ENCODE measurements at places on chromosomes 7 and 10. TPM values are rescaled to one million over a fixed set of nuclear protein-coding genes. Genes with fewer than 3 reads are reported as not detected.

DNA sequence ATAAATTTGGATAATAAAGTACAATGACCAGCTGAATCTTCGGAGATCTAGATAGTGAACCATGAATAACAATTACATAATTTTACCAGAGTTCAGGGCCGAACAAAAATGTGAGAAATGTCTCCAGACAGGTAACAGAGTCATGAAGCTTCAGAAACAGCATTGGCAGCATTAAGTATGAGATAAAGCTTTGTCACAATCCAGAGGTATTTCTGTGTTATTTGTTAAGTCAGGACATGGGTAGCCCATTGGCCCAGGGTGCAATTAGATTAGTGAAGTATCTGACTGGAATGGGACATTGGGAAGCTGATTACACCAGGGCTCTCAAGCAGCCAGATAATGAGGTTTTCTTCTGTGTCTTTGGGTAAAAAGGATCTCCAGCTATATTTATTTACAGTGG is 184.2 kb upstream of the PPP1R3A start:
- H3K4me3 ChIP-seq, result no peak overlapping the region
- no peaks in the 10 kb centered on the region for H3K4me1 ChIP-seq
- no peaks in the 10 kb centered on the region for H3K36me3 ChIP-seq
- no peak for DNase-seq

GRCh38 chr10:101373063-101373462 is 19.1 kb downstream of the BTRC start:
- DNase-seq, result no peak
- H3K27me3 ChIP-seq, result no peaks in the 10 kb centered on the region
- H3K4me3 ChIP-seq, result no peak overlapping the region
- H3K27ac ChIP-seq, result no peak overlapping the region
- peaks cover 14% of the 10 kb centered on the region for H3K36me3 ChIP-seq
- H3K4me1 ChIP-seq, result peaks cover 7% of the 10 kb centered on the region

DNA sequence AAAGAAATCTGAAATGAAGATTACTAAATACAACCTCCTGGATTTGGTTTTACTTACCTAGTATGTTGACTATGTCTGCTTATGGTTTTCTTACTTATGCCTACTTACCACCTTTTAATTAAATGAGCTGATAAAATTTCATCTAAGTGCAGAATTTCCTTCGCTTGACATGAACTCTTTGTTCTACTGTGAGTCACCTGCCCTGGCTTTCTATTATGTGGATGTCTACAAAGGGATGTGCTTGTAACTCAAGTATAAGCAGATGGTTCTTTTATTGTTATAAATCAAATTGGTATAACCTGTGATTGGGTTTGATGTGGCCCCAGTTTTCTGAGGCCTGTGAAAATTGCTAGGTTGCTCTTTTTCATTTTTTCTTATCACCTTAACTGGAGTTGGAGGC is 389.1 kb upstream of the ANKRD30A start:
- DNase-seq, result no peak
- no peak overlapping the region for H3K27ac ChIP-seq
- H3K4me1 ChIP-seq, result no peaks in the 10 kb centered on the region
- H3K27me3 ChIP-seq, result no peaks in the 10 kb centered on the region
- no peak overlapping the region for H3K4me3 ChIP-seq
- no peaks in the 10 kb centered on the region for H3K36me3 ChIP-seq

- peaks cover 27% of the 10 kb centered on the region for H3K27me3 ChIP-seq
- peaks cover 38% of the 10 kb centered on the region for H3K4me1 ChIP-seq
- H3K27ac ChIP-seq, result peak within 1 kb of the TSS; percentile 80
- H3K4me3 ChIP-seq, result peak within 1 kb of the TSS; percentile 66
- DNase-seq, result peak; percentile 55
- no peaks in the 10 kb centered on the region for H3K36me3 ChIP-seq
Measured at GRCh38 chr7:77415823-77416620, at the start of gene GSAP. Gene GSAP, minus strand, starts transcription at chr7:77416349. Its CDS starts 28 bp downstream, at chr7:77416321.

GRCh38 chr10:30818010-30818660 is 188.6 kb upstream of the LYZL2 start:
- no peak for DNase-seq
- no peak overlapping the region for H3K4me3 ChIP-seq
- H3K36me3 ChIP-seq, result no peaks in the 10 kb centered on the region
- H3K27ac ChIP-seq, result no peak overlapping the region
- no peaks in the 10 kb centered on the region for H3K27me3 ChIP-seq

DNA sequence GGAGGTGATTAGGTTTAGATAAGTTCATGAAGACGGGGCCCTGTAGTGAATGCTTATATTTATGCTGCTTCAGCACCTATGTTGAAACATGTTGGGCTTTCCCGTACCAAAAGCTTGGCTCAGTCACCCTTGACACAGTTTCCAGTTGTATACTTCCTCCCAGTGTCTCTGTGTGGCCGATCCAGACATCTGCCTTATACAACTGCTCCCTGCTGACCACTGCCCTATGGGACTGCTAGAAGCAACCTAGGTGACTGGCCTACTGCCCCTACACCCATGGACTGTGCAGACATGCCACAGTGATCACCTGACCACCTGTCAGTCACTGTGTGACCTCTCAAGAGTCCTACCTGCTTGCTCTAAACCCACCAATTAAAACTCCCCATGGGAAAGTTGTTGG is 22.6 kb upstream of the TSPAN13 start:
- H3K4me3 ChIP-seq, result no peak overlapping the region
- no peak overlapping the region for H3K27ac ChIP-seq
- H3K36me3 ChIP-seq, result no peaks in the 10 kb centered on the region
- H3K27me3 ChIP-seq, result no peaks in the 10 kb centered on the region

DNA sequence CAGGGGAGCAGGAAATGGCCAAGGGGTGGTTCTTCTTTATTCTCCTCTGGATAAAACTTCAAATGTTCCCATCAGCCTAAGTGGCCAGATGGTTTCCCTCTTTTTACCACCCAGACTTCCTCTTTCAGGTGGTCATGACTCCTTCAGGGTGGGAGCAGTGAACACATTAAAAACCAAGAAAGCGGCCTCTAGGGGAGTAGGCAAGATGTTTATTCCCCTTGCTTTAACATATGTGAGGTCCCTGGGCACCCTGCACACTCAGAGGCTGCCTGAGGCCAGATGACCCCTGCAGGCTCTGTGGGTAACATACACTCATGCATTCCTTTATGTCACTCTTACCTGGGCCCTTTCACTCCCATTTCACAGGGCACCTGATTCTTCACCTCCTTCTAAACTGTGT is 357.4 kb downstream of the ABCA13 start:
- H3K4me1 ChIP-seq, result no peaks in the 10 kb centered on the region
- no peak overlapping the region for H3K4me3 ChIP-seq
- H3K36me3 ChIP-seq, result no peaks in the 10 kb centered on the region
- H3K27ac ChIP-seq, result no peak overlapping the region
- DNase-seq, result no peak

- no peak overlapping the region for H3K27ac ChIP-seq
- H3K36me3 ChIP-seq, result peaks cover 4% of the 10 kb centered on the region
- H3K4me1 ChIP-seq, result no peaks in the 10 kb centered on the region
- no peak for DNase-seq
- no peak overlapping the region for H3K4me3 ChIP-seq
- no peaks in the 10 kb centered on the region for H3K27me3 ChIP-seq
Measured at GRCh38 chr7:68248973-68249372, 1252.3 kb downstream of the TYW1 start.

GRCh38 chr10:84172467-84173356 is 889 bp upstream of the GPR15LG start:
- no peak overlapping the region for H3K4me3 ChIP-seq
- H3K27ac ChIP-seq, result no peak overlapping the region
- no peaks in the 10 kb centered on the region for H3K36me3 ChIP-seq
- H3K27me3 ChIP-seq, result no peaks in the 10 kb centered on the region
- H3K4me1 ChIP-seq, result no peaks in the 10 kb centered on the region

- no peak overlapping the region for H3K4me3 ChIP-seq
- no peaks in the 10 kb centered on the region for H3K36me3 ChIP-seq
- DNase-seq, result no peak
- no peak overlapping the region for H3K27ac ChIP-seq
Measured at GRCh38 chr7:80393786-80394185, 118.1 kb downstream of the GNAT3 start.

DNA sequence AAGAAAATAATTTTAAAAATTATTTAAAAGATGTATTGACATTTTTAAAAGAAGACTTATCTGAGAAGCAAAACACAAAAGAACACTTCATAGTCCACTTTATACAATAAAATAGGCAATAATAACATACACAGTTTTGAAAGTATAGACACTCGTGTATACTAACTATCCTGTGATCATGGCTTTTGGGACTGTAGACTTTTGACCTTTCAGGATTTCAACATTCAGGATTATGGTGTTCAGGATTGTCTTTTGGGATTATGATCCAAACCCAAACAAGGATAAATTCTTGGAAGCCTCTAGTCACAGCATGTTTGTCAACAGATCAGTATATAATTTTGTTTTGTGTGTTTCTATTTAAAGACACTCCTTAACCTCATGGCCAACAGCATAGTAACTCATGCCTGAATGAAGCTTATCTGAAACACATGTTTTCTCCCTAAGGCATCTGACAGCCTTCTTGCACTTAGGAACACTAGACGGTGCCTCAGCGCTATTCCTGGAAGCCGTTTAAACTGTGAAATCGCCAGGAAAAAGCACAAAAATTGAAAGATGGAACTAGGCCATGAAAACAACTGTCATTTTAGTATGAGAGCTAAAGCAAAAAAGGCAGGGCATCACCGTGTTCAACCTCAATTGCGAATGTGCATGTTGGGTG is 29.9 kb downstream of the GSAP start:
- H3K4me1 ChIP-seq, result peaks cover 13% of the 10 kb centered on the region
- no peak overlapping the region for H3K27ac ChIP-seq
- H3K27me3 ChIP-seq, result no peaks in the 10 kb centered on the region
- no peak for DNase-seq
- H3K4me3 ChIP-seq, result no peak overlapping the region

- no peak overlapping the region for H3K4me3 ChIP-seq
- DNase-seq, result no peak
- H3K27ac ChIP-seq, result no peak overlapping the region
- H3K36me3 ChIP-seq, result no peaks in the 10 kb centered on the region
Measured at GRCh38 chr7:147182874-147183273, 1066.3 kb downstream of the CNTNAP2 start.

DNA sequence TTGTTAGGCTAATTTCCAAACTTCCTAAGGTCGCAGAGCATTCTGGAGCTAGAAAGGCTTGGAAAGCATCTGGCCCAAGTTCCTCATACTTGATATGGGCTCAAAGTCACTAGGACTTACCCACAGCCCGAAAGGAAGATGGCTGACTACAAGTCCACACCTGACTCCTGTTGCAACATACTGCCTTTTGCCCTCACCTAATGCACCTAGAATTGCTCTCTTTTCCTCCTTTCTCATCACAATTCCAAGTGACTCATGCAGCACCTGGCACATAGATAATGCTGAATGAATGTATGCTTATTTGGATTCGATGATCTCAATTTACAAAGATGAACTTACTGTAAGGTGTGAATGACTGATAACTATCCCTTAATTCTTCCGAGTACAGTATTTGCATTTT is 131.5 kb downstream of the SORBS1 start:
- no peaks in the 10 kb centered on the region for H3K36me3 ChIP-seq
- DNase-seq, result no peak
- H3K4me1 ChIP-seq, result no peaks in the 10 kb centered on the region
- no peak overlapping the region for H3K4me3 ChIP-seq
- peaks cover 4% of the 10 kb centered on the region for H3K27me3 ChIP-seq
- H3K27ac ChIP-seq, result no peak overlapping the region

DNA sequence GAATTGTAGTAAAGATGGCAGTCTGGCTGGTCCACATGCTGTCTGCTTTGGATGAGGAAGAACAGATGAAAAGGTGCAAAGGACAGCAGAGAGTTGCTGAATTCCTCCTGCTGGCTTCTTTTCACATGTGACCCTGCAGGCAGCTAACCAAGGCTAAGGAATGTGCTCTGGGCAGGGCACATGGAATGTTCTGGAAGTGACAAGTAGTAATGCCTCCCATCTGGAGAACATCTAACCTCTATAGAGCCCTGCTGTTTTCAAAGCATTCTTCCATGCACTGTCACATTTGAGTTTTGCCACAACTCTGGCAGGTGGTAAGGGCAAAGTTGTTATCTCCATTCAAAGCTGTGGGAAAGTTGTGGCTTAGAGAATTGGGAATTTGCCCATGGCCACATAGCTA is 208.8 kb downstream of the STK31 start:
- H3K36me3 ChIP-seq, result no peaks in the 10 kb centered on the region
- no peaks in the 10 kb centered on the region for H3K4me1 ChIP-seq
- DNase-seq, result no peak
- H3K27ac ChIP-seq, result no peak overlapping the region
- H3K4me3 ChIP-seq, result no peak overlapping the region

- H3K4me1 ChIP-seq, result no peaks in the 10 kb centered on the region
- H3K4me3 ChIP-seq, result no peak overlapping the region
Measured at GRCh38 chr10:123462246-123462645, 203.9 kb upstream of the GPR26 start.

DNA sequence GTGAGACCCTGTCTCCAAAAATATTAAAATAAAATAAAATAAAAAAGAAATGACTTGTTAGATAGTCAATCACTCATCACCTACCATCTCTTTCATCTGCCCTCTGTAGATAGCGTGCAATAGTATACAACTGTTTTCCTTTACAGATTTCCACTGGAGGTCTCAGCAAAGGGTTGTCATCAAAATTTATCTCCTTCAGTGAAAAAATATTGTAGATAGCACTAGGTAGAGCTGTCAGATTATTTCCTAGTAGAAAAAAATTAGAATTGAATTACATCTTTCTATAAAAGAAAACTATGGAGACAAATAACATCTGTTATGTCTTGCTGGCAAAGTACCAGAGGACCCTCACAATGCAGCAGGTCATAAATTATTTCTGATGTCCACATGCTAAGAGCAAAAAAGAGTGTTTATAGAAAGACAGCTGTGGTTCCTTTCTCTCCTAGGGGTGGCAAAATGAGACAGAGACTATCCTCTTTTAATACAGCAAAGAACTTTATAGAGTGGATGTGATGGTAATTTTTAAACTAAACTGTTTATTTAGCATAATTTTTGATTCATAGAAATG is 16.3 kb upstream of the CYP51A1 start:
- DNase-seq, result no peak
- H3K4me3 ChIP-seq, result no peak overlapping the region
- H3K27ac ChIP-seq, result no peak overlapping the region
- no peaks in the 10 kb centered on the region for H3K36me3 ChIP-seq
- no peaks in the 10 kb centered on the region for H3K4me1 ChIP-seq

DNA sequence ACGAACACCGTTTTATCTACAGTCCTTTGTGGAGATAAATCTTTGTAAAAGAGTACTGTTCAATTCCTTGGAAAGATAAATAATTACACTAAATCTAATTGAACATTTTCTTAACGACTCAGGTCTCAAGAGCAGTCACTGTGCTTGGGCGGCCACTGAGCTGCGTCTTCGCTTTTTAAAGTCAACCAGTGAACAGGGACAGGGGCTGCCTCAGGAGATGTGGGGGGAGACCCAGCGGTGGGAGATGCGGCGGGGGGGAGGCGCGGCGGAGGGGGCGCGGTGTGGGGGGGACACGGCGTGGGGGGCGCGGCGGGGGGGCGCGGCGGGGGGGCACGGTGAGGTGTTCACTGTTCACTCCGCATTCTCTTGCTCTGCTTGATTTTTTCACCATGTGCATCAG is 39.8 kb downstream of the CAMK2B start:
- H3K27me3 ChIP-seq, result no peaks in the 10 kb centered on the region
- H3K36me3 ChIP-seq, result no peaks in the 10 kb centered on the region
- no peak for DNase-seq
- no peak overlapping the region for H3K27ac ChIP-seq
- H3K4me3 ChIP-seq, result no peak overlapping the region

GRCh38 chr10:42888504-42889095 is 106.0 kb downstream of the BMS1 start:
- no peaks in the 10 kb centered on the region for H3K36me3 ChIP-seq
- H3K4me3 ChIP-seq, result no peak overlapping the region
- H3K4me1 ChIP-seq, result no peaks in the 10 kb centered on the region

The SDK1 gene
- 0.17 TPM for total RNA-seq

The RET gene
- total RNA-seq, result 0.10 TPM

The MRLN gene
- not detected for total RNA-seq

The CCDC3 gene
- total RNA-seq, result 0.10 TPM

The TACC2 gene
- total RNA-seq, result not detected

The WEE2 gene
- not detected for total RNA-seq

The HTR5A gene
- total RNA-seq, result not detected

The HOXA10 gene
- not detected for total RNA-seq

Measured in activated CD4-positive, alpha-beta T cell treated with anti-CD3 and anti-CD28 coated beads, Interleukin-2, amount 10 ng/mL, durations not matched to agents 7 days and 5 days (primary cell).